CD4-positive, alpha-beta T cell treated with Interleukin-6 for 4 hours (primary cell): ENCODE measurements at places on chromosomes 16 and 17.
A peak's percentile ranks its signal among the peaks of the same experiment; 100 is the strongest.

GRCh38 chr16:19179546-19180490 lies 11.8 kb downstream of the SYT17 start:
- DNase-seq, result peak; percentile 18

GRCh38 chr16:81266680-81267095 lies 28.2 kb downstream of the BCO1 start:
- no peak for DNase-seq

- DNase-seq, result no peak
These were observed 26.5 kb downstream of the MAP3K14 start for GRCh38 chr17:45290269-45290765.

DNA sequence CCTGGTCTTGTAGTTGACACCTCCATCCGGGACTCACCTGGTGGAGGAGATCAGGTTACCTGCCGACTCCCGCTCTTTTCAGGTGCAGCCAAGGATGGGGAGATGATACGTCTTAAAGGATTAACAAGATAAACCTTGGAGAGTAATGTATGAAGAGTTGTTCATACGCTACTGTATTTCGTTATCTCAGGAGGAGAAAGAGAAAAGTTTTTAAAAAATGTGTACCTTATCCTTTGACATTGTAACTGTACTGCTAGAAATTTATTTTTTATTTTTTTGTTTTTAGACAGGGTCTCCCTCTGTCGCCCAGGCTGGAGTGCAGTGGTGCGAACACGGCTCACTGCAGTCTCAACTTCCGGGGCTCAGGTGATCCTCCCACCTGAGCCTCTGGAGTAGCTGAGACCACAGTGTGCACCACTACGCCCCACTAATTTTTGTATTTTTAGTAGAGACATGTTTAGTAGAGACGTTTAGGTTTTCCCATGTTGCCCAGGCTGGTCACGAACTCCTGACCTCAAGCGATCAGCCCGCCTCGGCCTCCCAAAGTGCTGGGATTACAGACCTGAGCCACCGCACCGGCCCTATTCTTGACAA lies 764 bp upstream of the SMURF2 start:
- no peak for DNase-seq

DNA sequence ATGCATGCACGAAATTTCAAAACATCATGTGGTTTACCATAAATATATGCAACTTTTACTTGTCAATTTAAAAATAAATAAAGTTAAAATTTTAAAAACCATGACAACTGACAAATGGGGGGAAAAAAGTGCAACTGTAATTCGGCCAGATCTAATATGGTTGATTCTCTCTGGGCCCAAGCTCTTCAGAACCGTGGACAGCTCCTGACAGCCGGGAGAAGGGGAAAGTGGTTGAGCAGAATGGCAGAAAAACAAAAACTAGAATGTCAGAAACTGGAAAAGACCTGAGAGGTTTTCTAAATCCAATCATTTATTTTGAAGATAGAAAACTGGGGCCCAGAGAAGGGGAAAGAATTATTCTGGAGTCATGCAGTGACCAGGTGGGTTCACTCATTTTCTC lies 126.6 kb downstream of the TMEM132E start:
- no peak for DNase-seq

- no peak for DNase-seq
These were observed 10.2 kb upstream of the MAF start for GRCh38 chr16:79610771-79611170.

- peak; percentile 85 for DNase-seq
These were observed at the start of gene UBTF for GRCh38 chr17:44219616-44220212. Gene UBTF, minus strand, starts transcription at chr17:44219675. Its CDS starts 1,446 bp downstream, at chr17:44218229.

GRCh38 chr17:77381185-77381700 lies 240.5 kb downstream of the SEC14L1 start:
- DNase-seq, result no peak
